NCI-H774 (cell line): ENCODE measurements at places on chromosomes 7 and 10.

- DNase-seq, result peak; percentile 7
Measured at GRCh38 chr7:97772045-97772901, 40.4 kb downstream of the TAC1 start.

DNA sequence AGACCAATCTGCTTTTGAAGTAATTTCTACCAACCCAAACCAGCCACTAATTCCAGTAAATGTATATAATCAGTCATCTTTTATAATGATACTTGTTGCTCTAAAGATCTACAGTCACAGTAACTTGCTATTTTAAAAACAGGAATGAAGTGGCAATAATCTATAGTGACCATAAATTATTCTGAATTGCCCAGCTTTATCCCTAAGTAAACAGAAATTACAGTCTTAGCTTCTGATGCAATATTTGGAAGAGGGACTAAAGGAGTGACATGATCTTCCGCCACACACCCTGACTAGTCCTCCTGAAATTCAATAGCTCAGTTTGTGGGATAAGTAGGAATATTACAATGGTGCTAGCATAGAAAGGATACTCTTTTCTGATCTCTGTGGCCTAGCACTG lies 96.1 kb downstream of the ATE1 start:
- DNase-seq, result no peak

DNA sequence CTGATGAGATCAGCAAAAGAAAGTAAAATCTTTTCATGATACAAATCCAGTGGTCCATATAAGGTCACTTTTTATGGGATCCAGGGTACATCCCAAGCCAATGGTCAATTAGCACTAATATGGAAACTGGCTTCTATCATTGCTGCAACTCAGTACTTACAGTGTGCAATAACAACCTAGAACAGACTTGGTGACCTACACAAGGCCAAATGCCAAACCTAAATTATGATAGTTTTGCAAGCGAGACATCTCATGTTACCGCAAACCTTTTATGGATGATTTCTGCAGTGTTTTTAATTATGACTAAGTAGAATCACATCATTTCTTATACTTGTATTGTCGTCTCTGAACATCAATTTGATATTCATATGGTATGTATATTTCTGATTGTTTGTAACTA lies 583.5 kb upstream of the SEMA3D start:
- DNase-seq, result no peak

- DNase-seq, result no peak
Measured at GRCh38 chr7:12929476-12930140, 242.2 kb downstream of the ARL4A start.

GRCh38 chr10:107671960-107672359 lies 507.5 kb upstream of the SORCS1 start:
- DNase-seq, result no peak

DNA sequence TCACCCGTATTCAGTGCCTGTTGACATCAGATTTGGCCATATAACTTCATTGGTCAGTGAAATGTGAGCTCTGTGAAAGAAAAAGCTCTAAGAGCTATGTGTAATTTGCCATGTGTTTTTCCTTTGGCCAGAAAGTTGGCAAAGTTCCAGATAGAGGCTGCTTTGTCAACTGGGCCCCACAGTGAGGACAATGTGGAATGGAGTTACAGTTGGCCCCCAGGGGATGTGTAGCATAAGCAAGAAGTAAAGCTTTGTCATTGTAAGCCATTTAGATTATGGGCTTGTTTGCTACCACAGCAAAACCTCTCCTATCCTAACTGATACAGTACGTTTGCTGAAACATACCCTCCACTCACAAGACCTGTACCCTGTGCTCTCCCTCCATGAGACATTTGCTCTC lies 119.1 kb upstream of the HABP2 start:
- DNase-seq, result no peak

DNA sequence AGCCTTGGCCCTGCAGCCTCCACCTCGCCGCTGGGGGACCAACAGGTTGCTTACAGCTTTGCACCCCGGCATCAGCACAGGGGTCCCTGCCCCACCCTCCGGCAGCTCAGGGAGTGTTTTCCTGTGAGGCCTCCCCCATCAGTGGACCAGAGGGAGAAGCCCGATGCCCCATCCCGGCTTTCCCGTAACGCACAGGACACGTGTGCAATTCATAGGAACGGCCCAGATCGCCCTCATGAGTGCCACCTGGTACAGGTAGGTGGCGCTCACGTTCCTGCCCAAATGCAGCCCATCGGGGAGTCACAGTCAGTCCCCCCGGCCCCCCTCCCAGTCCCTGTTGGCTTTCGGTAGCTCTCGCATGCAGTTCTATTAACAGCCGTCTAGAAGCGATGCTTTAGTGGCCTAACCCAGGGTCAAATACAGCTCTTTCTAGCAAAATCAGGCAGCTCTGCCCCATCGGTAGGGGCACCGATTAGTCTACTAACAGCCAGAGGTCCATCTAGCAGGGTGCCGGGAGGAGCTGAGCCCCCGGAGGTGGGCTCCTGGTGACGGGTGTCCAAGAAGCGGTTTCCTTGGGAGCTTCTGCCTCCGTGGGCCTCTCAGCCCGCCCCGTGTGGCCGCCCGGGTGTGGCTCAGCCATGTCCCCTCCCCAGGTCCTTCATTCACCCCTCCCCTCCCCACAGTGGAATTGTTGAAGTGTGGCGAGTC lies 48.4 kb upstream of the GTF2IRD1 start:
- DNase-seq, result peak; percentile 29

DNA sequence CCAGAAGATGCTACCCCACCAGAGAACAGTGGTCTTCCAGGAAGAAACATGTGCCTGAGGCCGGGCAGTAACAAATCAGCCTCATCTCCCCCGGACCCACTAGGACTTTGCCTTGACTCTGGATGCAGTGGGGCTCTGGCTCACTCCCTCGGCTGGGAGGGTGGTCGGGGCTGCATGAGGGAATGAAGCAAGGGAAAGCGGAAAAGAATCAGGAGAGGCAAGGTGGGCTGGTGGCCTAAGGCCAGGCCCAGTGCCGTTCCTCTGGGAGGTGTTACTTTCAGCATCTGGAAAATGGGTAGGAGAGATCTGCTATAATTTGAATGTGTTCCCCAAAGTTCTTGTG lies 51.8 kb downstream of the CLEC2L start:
- no peak for DNase-seq

DNA sequence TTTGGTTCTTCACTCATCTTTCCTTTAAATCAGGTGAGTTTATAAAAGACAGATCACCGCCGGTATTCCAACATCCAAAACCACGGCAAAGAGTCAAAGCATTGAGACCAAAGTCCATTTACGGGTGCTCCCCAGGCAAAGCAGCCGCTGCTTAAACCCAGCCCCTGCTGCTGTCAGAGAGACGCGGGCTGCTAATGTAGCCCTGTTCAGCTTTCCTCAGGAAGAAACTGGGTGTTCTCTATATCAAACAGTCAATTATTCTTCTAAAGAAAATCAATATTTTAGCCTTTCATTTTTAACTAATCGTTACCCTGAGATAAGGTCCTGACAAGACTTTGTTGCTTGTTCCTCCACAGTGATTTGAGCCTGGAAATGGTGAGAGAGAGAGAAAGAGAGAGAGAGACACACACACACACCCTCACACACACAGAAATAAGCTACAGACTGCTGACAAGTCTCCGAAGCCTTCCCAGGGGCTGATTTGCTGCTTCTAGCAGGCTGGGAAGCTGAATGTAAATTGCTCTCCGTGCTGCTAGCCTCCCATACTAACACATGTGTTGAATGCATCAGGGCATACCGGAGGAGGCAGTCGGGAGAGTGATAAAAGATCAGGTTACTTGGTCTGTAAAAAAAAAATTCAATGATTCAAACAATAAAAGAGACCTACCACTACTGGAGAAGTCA lies 183.0 kb upstream of the ANK3 start:
- DNase-seq, result peak; percentile 18
